Hematopoietic multipotent progenitor cell treated with erythropoietin and hydrocortisone succinate and interleukin-3 and kit ligand, for 17 days (in vitro differentiated cells): ENCODE measurements at places on chromosomes 13 and 19.

DNA sequence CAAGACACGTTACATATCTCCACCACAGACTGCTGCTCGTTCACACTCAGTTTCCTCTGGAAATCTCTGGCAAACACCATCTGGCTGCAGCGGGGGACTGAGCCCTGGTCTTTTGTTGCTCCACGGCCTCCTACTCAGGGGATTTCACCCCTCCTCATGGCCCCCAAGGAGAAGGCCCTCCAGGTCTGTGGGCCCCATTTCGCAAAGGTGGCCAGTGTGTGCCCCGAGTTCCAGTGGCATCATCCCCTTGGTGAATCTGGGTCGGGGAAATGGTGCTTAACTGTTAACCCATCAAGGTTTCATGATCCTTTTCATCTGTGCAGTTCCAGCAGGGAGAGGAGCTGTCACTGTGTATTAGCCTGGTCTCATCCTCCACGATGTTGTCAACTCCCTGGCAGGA is 235.4 kb upstream of the MAB21L1 start:
- no peak for DNase-seq

DNA sequence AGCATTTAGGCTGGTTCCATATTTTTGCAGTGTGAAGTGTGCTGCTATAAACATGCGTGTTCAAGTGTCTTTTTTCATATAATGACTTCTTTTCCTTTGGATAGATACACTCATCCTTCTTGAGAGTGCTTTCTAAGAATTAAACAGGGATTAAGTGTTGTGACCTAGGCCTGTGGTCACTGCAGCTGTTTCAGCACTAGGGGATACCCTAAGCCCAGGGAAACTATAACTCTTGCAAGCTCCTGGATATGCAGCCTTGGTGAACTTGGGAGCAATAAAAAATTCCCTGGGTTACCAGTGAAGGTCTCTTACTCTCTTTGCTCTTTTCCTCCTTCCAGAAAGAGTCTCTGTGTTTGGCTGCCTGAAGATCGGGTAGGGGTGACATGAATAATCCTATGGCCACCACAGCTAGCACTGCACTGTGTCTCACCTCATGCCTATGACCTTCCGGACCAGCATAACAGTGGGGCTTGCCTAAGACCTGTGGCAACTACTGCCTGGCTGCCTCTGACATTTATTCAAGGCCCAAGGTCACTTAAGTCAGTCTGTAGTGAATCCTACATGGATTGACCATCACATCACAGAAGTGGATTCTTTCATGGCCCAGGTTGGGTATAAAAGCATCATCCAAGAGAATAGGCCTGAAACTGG is 799.7 kb downstream of the DACH1 start:
- no peak for DNase-seq

GRCh38 chr19:33414667-33415605 is 41.4 kb downstream of the CEBPG start:
- no peak for DNase-seq

DNA sequence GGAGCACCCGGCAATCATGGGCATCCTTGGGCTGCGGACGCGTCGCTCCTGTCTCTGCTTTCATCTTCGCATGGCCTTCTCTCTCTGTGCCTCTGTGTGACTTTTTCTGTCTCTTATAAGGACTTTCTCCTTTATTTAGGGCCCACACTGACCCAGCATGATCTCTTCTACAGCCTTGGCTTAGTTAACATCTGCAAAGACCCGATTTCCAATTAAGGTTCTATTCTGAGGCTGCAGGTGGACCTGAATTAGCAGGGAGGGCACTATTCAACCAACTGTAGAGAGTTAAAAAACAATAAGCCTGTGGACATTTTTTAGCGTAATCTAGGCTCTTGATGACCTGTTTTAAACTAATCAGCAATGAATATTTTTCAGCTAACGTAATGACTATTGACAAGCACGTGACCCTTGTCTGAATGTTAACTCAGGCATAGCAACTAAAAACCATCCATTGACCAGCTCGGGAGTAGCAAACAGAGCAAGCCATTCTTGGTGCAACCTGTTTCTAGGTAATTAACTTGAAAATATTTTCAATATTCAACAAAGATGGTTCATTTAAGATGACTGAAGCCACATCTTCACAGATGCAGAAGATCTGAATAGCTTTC is 15.2 kb downstream of the F10 start:
- DNase-seq, result no peak
